Neural progenitor cell (in vitro differentiated cells): ENCODE measurements at places on chromosomes 4 and X.
A peak's percentile ranks its signal among the peaks of the same experiment; 100 is the strongest.

GRCh38 chr4:5785806-5786680 lies 75.0 kb downstream of the EVC start:
- DNase-seq = no peak

DNA sequence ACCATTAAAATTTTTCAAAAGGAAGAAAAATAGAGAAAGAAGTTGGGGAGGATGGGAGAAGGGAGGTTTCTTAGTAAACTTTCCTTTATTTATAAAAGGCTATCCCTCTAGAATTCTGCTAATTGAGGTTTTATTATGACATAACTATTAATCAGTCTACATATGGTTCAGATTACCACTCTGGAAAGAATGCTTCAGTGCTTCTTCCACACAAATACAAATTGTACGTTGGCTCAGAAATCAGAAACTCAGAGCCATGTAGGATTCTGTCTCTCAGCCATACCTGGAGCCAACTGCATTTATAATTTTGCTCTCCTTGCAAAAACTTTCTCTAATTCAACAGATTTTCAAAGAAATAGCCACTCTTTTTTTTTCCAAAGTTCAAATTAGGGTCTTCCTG lies 37.1 kb downstream of the SRPX start:
- DNase-seq = no peak

DNA sequence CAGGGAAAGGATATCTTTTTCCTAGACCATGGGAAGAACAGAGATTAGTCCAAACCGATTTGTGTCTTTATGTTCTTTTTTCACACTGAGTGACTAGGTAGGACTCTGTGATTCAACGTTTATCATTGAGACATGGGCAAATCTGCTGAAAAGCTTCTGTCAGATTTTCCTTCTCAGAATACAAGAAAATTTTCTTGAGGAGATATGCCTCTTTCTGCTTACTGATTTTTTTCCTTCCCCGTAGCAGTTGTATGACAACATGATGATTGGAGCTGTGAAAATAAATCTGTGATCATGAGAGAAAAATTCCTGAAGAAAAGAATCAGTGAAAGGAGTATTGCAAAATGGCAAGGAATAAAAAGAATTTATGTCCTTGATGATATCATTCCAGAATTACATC lies 130.6 kb upstream of the FAT4 start:
- no peak for DNase-seq

DNA sequence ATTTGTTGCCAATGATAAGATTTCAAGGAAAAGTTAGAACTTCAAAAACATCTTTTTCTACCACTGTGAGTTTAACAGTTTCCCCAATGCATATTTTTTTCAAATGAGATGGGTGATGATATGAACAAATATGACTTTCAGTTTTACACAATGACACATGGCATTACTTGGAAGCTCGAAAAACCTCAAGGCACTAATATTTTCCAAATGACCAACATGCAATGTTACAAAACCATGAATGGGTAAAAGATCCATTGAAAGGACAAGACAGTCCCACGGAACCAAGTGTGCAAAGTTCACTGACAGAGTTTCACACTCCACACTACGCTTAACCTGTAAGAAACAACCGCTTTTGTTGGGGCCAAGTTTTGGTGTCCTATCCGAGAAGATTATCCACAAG lies 84.5 kb downstream of the CD99L2 start:
- no peak for DNase-seq

DNA sequence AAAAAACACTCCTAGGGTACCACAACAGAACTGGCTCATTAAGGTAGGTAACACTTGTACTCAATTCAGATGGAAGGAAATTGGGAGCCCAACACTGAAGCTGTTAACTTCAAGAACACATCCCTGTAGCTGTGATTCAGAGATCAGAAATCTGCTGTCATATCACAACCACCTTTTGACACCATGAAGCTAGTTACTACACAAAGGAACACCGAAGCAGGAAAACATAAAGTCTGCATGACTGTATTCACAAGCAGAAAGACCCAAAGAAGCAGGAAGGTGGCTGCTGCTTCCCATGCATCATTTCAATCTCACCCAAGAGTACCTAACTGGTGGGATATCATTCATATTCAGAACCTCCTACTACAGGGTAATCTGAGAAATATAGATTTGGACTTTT lies 7.7 kb downstream of the SMIM10L2A start:
- DNase-seq = no peak

- no peak for DNase-seq
Measured at GRCh38 chr4:108433832-108434231, 186.5 kb upstream of the RPL34 start.

GRCh38 chrX:100625985-100626491 lies 10.6 kb downstream of the TSPAN6 start:
- DNase-seq = no peak

GRCh38 chr4:89319756-89320155 lies 12.2 kb upstream of the GPRIN3 start:
- no peak for DNase-seq

- no peak for DNase-seq
Measured at GRCh38 chr4:163611784-163612445, 117.4 kb downstream of the TMA16 start.

GRCh38 chrX:39133971-39134370 lies 332.7 kb downstream of the MID1IP1 start:
- DNase-seq = no peak

DNA sequence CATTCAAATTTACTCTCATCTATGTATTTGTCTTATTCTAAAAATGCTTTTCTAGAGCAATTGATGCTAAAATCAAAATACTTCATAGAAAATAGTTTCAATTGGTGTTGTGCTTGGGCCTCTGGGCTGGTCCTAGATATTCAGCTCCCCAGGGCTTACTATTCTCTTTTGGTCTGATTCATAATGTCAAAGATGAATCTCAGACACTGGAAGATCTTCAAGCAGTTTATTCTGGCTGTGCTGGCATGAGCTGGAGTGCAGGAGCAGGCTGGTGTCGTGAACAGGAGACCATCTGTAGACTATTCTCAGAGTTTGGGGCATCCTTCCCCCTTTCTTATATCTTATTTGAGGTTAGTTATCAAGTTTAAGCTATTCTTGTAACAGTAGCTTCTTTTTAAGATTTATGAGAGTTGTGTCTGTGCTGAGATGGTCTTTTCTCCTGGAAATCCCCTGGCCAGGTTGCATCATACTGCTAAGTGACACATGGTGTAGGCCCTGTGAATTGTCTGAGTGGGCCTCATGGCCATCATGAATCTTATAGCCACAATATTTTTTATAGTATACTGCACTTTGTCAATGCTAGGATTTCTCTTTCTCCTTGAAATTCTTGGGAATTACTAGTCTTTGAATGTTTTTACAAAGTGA lies 1624.0 kb upstream of the IGFBP7 start:
- DNase-seq = no peak

DNA sequence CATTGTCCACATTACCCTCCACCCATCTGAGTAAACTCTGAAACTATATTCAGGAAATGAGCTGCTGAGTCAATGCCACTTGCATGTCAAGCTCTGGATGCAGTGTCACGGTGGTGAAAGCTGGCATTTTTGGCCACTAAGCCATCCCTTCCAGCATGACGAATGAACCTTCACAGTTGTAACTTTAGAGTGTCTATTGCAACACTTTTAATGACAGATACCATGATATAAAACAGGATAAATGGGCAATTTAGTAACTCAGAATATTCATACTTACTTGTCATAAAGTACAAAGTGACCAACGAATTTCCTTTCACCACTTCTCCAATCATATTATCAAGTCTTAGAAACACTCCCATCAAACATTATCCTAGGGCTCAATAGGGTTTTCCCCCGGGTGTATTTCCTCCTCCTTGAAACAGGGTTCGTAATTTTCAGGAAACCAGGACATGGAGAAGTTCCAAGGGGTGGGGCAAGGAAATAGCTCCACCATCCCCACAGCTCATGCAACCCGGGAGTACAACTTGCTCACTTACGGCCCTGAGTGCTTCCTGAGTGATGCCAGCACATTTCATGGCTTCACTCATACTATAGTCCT lies 73.1 kb downstream of the MTHFD2L start:
- DNase-seq = no peak

GRCh38 chr4:89496851-89497250 lies 189.3 kb upstream of the GPRIN3 start:
- no peak for DNase-seq

- DNase-seq = no peak
Measured at GRCh38 chr4:83025563-83025962, 9.4 kb upstream of the COPS4 start.

DNA sequence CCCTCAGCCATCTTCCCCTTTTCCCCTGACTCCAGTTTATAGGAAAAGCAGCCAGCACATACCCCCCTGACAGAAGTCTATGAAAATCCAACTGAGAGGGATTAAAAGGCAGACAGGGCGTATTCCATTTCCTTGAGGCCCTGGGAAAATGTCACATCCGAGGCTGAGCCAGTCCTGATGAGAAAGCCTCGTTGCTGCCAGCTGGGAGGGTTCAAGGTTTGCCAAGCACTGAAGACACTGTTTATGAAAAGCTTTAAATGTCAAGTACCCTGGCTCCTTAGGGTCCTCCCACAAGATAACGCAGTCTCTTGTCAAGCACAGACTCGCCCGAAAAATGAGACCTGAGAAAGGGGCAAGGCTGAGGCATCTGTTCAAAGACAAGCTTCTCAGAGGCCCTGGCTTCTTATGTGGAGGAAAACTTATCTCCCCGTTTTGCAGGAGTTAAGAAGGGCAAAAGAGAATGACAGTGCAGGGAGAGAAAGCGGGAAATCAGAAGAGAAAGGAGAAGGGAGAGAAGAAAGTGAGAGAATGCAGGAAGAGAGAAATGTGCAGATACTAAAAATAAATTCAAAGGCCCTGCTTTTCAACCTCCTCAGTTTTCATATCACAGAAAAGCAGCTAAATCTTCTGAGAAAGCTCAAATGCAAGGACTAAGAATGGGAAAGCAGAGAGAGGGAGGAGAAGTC lies 44.7 kb downstream of the SCD5 start:
- no peak for DNase-seq

GRCh38 chrX:112766774-112767173 lies 73.9 kb downstream of the AMOT start:
- DNase-seq = no peak

DNA sequence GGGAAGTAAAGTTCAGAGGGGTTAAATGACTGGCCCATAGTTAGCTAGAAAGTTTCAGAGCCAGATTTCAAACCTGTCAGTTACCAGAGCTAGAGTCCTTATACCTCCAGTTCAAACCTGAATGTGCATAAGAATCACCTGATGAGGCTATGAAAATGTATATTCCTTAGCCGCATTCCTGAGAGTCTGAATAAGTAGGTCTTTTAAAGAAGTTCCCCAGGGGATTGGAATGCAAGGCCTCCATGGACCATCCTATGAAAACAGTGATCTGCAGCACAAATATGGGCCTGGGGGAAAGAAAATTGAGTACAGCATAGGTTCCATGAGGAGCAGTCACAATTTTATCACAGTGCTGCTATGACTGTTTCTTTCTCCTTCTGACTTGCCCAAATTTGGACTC lies 263.9 kb upstream of the CXorf66 start:
- no peak for DNase-seq

DNA sequence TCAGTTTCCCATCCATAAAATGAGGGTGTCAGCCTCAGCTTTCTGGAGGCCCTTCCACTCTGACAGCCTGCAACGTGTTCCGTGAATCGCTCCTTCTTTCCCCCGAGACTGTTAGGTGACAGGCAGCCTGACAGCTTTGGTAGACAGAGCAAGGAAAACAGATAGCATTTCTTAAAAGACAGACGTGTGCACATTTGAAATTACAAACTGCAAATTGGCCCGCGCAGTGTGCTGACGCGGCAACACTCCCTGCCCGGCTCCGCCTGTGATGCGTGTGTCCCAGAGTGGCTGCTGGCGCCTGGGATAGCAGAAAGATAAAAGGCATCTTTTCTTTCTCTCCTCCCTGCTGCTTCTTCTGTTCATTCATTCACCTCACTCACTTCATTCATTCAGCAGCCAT lies 245.3 kb downstream of the AFAP1 start:
- DNase-seq = no peak

DNA sequence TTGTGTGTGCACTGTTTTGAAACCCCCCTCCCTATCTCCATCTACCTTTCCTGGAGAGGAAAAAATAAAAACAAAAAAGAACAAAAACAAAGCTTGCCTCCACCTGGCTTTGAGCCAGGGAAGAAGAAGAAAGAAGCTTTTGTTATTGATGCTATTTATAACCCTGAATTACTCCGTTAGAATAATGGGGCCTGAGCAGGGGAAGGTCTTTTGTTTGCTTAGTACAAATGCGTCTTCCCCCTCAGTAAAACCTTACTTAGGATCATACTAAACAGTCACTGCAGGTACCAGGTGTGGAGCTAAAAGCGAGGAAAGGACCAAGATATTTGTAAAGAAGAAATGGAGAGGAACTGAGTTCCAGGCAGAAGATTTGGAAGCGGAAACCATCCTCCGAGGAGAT lies 352.1 kb downstream of the KCNIP4 start:
- DNase-seq = peak; percentile 7

DNA sequence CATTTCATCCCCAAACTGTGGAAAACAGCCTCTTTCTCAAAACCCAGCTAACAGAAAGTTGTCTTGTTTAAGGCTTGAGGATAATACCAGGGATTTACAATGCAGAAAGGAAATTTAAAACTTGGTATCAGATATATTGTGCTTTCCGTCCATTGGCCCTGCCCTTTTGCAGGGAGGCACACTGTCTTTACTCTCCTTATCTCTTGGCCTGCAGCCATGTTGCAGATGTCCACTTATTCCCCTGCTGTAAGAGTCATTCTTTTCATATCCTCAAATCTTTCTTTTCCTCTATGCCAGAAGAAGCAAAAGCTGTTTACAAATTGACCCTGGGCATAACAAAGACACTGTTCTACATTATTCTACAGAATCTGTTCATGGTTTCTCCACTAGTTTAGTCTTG lies 75.6 kb upstream of the DYNLT3 start:
- DNase-seq = no peak

DNA sequence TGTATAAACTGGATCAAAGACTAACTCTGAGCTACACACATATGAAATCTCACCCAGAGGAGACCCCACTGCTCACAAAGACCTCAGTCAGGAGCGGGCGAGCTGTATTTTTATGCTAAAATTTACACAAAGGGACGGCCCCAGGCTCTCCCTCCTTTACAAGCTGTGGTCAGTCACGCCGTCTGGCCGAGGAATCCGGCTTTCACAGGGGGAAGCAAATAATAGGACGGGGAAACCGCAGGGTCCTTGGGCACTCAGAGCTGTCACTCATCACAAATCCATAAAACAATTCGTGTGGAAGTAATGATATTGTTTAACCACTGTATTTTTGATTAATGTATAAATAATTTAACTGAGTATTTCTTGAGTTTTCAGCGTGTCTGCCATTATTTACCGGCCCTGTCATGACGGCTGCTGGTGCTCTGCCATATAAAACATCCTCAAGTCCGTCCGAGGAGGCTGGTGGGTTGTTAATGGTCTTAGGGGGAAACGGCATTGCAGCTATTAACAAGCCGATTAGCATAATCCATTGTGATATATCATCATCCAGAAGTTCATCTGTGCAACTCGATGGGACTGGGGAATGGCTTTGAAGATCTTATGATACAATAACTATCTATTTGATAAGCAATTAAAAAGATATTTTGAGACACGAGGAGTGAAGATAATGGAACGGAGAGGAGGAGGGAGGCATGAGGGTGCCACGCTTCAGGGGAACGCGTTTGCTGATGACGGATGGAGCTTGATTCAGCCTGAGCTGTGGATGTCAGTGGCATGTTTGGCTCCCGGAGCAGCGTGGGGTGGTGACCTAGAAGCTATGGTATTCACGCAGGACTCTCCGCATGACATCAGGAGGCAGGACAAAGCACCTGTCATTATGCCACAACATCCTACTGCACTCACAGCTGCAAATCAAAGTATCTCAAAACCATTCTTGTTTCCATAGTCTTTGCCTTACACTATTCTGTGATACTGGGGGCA lies 150.9 kb downstream of the SHOX start:
- peak; percentile 43 for DNase-seq
